ENCODE measurements at places on chromosomes 5 and 9.

GRCh38 chr5:143614831-143615230 lies 197.1 kb upstream of the HMHB1 start:
- DNase-seq: no peak

DNA sequence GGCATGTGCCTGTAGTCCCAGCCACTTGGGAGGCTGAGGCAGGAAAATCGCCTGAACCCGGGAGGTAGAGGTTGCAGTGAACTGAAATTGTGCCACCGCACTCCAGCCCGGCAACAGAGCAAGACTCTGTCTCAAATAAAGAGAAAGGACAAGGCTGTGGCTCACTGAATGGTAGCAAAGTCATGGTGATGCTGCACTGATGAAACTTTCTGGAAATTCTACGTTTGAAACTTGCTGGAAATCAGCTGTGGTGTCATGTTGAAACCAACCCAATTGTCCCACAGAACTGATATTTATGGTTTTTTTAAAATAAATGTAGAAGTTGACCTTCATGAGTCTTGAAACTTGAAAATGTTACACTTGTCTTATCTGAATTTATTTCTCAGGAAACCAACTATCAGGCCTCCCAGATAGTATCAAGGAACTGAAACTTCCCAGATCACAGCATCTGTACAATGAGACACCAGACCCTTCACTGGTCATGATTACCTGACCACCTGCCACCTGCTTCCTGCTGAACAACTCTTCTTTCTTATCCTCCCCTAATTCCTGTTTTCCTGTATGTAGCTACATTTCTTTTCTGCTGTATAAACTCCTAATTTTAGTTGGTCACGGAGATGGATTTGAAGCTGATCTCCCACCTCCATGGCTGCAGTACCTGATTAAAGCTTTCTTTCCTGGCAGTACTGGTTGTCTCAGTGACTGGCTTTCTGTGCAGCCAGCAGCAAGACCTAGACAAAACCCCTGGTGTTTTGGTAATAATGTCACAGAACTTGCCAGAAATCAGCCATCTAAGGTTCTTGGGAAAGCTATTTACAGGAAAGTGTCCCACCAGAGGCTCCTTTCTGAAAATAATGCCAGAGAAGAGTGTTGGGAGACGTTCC lies 5.6 kb upstream of the TBC1D13 start:
- no peak for DNase-seq

DNA sequence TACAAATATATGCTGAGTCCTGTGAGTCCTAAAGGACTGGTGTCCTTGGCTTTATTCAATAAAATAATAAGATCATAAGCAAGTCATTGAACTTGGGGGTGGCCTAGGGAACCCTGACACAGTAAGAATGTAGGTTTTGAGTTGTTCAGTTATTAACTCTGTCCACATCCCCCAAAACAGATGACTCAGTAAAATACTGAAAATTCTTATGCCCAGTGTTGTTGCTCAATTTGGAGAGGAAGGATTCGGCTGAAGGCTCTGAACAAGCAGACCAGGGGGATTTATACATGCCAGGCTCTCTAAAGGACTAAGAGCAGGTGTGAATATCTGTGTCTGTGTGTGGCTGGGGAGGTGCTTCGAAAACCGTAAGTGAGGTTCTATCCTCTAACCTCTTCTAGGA lies 173.7 kb downstream of the RMI1 start:
- no peak for DNase-seq

DNA sequence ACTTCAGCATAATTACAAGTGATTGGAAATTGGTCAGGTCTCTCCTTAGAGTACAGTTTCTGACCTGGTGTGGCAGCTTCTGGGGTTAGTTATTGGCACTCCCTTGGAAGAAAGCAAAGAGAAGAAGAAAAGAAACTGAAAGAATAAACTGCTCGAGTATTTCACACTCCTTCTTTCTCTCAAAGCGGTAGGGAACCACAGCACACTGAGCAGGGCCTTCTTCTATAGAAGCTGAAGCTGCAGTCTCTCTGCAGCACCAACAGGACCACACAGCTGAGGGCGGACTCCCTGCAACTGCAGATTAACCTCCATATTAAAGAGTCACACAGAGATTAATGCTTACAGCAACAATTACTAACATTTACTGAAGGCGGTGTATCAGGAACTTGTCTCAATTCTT lies 152.0 kb downstream of the TRPM6 start:
- no peak for DNase-seq

- DNase-seq: no peak
Observed at GRCh38 chr5:53936481-53937352, 373.7 kb downstream of the ARL15 start.

- no peak for DNase-seq
Observed at GRCh38 chr5:33059081-33059480, 348.0 kb downstream of the NPR3 start.

- DNase-seq: no peak
Observed at GRCh38 chr9:126020836-126021235, 273.7 kb downstream of the PBX3 start.

- DNase-seq: no peak
Observed at GRCh38 chr5:34622098-34622400, 34.1 kb upstream of the RAI14 start.

- no peak for DNase-seq
Observed at GRCh38 chr5:96489532-96489931, 56.5 kb upstream of the PCSK1 start.

DNA sequence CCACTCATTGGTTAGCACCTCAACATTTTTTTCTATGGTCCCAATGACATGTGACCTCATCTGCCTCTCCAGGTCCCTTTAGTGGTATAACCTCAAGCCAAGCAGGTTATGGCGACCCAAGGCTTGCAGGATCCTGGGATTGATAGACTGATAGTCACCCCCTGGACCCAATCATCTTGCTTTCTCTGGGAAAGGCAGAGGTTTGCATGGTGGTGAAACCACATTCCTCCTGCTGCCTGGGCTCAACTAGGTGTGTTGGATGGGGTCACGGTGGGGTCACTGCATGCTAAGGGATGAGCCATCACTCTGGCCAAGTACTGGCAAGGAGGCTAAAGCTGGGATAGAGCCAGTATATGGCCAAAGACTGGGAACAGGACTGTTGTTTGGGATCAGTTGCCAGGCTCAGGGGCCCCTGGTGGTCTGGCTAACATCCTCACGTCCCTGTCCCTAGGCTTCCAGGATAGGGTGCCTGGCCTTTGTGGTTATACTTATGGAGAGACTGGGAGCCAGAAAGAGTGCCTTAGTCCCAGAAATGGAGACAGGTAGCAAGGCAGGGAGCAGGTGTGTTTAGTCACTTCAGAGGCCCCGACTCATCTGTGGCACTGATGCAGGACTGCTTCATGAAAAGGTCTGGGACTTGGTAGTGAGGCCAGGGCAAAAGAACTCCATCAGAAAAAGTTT lies 4.6 kb upstream of the SMIM32 start:
- no peak for DNase-seq

- DNase-seq: no peak
Observed at GRCh38 chr5:146920351-146920881, 41.9 kb upstream of the PPP2R2B start.

DNA sequence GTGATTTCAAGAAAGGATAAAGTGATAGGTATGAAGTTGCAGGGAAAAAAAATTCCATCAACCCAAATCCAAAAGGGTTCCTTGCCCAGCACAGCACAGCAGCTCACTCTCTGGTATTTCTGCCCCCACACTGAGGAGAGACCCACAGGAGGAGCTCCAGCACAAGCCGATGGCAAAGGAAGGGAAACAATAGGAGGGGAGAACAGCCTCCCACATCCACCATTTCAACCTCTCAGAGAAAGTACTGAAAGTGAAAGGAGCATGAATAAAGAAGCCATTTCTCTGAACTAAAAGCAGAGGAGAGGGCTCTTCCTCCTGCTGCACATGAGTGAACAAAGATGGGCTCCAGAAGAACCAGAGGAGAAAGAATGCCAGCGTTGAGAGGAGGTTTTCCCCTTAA lies 54.9 kb upstream of the ZSWIM6 start:
- DNase-seq: no peak

- no peak for DNase-seq
Observed at GRCh38 chr5:5128766-5129165, 11.4 kb upstream of the ADAMTS16 start.

DNA sequence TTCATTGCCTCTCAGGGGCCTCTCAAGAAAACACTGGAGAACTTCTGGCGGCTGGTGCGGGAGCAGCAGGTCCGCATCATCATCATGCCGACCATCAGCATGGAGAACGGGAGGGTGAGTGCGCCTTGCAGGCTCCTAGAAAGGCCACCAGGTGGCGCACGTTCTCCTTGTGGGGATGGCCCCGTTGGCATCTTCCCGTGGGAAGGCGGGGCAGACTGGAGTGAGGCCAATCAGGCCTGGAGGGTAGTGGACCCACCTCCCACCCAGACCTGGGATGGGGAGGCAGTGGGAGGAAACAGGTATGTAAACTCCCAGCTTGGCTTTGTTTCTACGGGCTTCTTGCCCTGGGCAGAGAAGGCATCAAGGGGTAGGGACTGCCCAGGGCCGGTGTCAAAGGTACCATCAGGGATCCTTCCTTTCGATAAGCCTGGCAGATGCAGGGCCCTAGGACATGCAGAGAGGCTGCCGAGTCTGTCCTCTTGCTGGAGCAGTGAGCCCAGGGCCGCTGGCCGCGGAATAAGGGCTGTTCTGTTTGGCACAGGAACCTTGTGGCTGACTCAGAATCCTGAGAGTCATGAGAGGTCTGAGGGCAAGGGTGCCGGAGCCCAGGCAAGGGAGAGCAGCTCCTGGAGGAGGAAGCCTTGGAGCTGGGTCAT lies 18.9 kb upstream of the SPTLC1 start:
- DNase-seq: peak; percentile 43

GRCh38 chr5:139954022-139954421 lies 89.1 kb downstream of the NRG2 start:
- DNase-seq: no peak

DNA sequence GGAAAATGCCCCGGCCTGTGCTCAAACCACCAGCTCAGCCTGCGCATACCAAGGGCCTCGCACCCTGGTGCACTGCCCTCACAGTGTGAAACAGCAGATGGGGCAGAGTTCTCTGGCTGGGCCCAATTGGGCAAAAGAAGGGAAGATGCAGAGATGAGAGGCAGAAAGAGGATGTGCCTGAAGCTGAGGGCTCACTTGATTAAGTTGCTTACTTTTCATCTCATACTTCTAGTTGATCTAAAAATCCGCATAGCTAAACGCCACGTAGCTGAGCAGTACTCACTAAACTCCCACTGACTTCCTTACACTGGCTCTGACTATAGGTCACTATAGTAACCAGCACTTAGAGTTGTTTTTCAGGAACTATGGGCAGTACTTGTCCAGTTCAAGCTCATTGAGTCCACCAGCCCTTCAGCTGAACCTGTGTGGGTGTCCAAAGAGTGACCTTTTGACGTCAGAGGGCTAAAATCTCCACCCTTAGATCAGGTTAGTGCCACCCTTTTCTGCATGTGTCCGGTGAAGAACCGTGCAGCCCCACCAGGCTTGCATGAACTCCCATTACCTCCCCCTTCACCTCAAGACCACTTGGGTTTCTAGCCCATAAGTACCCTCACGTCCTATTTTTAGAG lies 215.2 kb downstream of the AUH start:
- DNase-seq: no peak

All from stimulated activated CD4-positive, alpha-beta T cell treated with anti-CD3 and anti-CD28 coated beads, Interleukin-15, amount 100 ng/mL, for 1 hour (primary cell).